ENCODE measurements at places on chromosomes 6 and 20. TPM values are rescaled to one million over a fixed set of nuclear protein-coding genes. Genes with fewer than 3 reads are reported as not detected.

Gene RAB23
- total RNA-seq: 94.3 TPM

Gene RGS17
- 0.37 TPM for total RNA-seq

DNA sequence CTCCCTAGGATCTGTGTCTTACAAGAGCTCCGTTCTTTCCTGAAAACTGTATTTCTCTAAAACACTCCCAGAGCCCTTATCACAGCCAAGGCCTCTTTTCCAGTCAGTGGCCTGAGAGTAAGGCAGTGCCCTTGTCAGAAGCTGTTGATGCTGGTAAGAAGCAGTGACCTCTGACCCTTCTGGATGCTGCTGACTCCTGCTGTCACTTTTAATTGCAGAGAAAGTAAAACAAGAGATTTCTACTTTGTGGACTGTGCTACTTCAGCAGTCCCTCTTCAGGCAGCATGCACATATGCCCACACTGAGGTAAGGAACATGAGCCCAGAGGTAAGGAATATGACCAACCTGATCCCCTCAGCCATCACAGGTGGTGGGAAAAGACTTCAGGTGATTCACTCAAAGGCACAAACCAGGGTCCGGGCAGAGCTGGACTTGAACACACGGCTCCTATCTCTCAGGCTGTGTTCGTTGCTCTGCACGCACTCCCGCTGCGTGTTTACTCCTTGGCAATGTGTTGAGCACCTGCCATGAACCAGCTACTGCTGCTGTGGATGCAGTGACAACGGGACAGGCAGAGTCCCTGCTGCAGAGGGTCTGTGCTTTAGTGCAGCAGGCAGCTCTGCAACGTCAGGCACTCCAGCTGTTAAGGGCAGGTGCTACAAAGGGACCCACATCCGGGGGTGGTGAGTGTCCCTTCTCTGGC is 201.9 kb upstream of the CST7 start:
- DNase-seq: peak; percentile 30

Gene HLA-A
- 1,534 TPM for total RNA-seq

Gene TMEM244
- total RNA-seq: not detected

Gene LAMA2
- total RNA-seq: 3.3 TPM

Gene PACSIN1
- not detected for total RNA-seq

Data from SJSA1 (cell line).